ENCODE measurements at places on chromosomes 6 and 20.

DNA sequence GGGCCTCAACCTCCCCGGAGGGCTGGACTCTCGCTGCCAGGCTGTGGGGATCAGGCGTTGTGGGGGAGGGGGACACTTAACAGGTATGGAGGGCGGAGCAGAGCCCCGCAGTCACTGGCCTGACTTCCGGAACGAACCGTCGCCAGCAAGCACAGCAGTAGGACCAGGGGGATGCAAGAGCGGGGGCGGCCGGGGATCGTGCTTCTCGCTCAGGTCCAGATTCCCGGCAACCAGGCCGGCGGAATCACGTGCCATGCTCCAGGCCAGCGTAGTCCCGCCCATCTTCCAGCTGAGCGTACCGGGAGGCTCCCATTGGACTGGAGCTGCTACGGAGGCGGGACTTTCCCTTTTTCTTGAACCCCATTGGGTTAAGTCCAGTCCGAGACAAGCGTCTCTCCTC lies 10.0 kb upstream of the POU5F1 start:
- DNase-seq = peak; percentile 37

DNA sequence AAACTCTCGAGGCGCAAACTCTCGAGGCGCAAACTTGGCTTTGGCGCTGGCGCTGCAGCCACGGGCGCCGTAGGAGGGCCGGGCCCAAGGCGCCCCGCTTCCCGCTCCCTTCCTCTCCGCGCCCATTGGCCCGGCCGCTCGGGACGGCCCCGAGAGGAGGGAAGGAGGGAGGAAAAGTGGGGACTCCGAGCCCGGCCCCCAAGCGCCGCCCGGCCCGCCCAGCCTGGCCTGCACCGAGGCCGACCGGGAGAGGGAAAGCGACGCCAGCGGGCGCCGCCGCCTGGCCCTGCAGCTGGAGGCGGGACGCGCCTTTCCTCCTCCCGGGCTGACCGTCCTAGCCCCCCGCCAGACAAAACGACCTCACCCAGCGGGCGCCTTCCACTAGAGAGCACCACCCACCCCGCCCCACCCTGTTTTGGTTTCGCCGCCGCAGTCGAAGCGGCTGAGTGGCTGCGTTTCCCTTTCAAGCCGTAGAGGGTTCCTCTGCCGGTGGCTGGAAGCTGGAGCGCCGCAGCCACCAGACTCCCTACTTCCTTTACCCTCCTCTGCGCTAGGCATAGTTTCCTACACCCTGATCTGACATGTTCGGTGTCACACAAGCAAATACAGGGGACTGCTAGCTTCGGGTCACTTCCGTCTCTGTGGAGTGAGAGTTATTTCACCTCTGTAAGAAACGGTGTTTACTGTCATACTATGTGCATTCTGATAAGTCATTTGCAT lies at the start of gene MBOAT1:
MBOAT1 (minus strand) TSS at position 78 of the 720 bp plus-strand sequence. CDS start 235 bp downstream, outside the sequence.
- peak; percentile 92 for DNase-seq

- DNase-seq = no peak
Measured at GRCh38 chr6:122315842-122316241, 83.6 kb upstream of the HSF2 start.

- peak; percentile 86 for DNase-seq
Measured at GRCh38 chr6:150143516-150144293, 861 bp downstream of the PPP1R14C start.

DNA sequence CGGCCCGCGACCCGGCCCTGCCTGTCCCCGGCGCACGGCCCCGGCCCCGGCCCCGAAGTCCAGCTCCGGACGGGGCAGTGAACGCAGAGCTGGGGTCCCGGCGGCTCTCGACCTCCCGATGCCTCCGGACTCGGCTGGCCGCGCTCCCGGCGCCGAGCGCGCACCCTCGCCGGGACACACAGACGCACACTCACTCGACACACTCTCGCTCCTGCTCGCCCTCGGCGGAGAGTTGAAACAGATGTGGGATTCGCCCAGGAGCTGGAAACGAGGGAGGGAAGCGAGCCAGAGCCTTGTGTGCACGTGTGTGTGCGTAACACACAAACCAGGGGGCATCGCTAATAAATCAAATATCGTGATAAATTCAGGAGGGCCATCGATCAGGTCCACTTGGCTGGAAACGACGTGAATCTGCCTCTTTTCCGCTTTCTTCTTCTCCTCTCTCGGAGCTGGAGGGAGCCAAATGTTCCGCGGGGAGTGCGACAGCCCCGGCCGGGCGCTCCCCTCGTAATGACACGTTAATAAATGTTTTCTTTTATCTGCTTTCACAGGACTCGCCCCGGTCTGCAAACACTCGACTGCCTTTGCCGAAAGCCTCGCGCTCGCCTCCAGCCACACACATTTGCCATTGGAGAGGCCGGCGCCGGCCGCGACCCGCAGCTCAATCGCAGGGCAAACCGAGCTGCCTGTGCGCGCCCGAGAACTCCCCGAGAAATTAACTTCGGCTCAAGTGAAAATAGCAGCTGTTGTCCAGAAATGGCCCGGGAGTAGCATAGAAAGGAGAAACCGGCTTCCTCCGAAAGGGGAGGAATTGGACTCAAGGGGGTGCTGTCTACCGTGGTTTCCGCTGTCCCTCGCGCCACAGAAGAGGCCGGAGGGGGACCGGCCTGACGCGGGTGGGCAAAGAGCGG lies 828 bp upstream of the SULF2 start:
- DNase-seq = peak; percentile 94

DNA sequence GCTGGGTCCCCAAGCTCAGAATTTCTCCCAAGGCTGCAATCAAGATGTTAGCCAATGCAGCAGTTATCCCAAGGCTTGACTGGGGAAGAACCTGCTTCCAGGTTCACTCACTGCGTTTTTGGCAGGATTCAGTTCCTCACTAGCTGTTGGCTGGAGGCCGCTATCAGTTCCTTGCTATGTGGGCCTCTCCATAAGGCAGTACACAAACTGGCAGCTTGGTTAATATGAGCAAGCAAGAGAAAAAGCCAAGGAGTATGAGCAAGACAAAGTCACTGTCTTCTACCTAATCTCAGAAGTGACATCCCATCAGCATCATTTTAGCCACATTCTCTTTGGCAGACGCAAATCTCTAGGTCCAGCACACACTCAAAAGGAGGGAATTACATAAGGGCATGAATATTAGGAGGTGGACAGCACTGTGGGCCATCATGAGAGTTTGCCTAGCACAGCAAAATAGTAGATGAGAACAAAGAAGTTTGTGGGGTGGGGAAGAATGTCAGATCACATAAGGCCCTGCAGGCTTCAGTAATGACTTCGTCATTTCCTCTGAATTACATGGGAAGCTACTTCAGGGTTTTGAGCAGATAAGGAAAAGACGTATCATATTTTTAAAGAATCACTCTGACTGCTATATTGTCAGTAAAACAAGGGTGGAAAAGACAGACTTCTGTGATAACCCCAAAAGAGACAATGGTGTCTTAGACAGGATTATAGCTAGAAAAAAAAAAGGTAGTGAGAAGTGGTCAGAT lies 25.5 kb downstream of the LMBRD1 start:
- no peak for DNase-seq

GRCh38 chr6:30722280-30723112 lies 2.3 kb downstream of the TUBB start:
- DNase-seq = peak; percentile 92

GRCh38 chr6:156773935-156774852 lies 3.0 kb upstream of the ARID1B start:
- no peak for DNase-seq

- DNase-seq = peak; percentile 52
Measured at GRCh38 chr6:45566882-45567281, 189.1 kb upstream of the SUPT3H start.

DNA sequence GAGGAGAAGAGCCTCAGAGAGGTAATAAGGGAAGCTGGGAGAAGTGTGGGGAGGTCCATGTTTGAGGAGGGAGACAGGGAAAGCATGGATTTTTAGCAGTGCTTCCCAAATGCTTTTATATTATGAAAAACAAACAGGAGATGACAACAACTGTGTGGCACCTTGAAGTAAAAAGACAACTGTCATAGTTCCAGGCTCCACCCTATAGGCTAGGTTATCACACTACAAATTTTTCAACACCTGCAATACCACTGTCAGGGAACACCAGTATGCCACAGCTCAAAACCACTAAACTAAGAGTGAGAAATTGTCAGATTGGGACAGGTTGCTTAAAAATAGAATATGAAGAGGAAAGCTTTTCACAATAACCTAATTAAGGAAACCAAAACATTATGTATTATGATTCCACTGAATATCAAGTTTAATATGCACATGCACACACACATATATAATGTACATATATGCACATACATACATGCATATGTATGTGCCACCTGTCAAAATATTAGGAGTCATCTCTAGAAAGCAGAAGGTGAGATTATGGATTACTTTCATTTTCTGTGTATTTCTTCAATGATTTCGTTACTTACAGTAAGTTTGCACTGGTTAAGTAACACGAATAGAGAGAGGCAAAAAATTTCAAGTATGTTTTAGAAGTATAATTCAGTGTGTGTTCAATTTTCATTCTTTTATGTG lies 261.2 kb downstream of the PTPRK start:
- DNase-seq = no peak

DNA sequence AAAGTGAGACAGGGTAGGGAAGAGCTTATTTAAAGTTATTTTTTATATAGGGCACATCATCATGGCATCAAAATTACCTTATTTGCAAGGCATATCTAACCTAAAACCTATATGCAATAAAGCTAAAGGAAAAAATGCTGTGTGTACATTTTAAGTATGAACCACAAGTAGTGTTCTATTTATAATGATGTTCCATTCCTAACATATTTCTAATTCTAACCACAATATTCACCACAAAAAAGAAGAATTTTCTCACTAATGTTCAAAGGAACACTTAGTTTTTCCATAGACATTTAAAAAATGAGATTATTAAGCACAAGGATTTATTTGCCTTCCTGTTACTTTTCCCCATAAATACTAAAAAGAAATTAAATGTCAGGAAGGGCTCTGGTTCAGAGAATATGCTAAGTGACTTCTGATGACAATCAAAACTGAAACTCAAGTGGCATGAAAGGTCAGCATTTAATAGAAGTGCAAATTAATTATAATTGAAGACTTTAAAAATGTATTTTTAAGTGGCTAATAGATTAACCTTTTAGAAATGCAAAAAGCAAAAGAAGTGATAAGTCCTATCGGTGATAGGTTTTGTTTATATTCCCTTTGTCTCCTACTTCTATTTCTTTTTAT lies 25.1 kb downstream of the GPR63 start:
- DNase-seq = no peak

GRCh38 chr6:3848925-3849605 lies at the start of gene FAM50B:
Gene FAM50B, plus strand, starts transcription at chr6:3849373. Its CDS starts 439 bp downstream, at chr6:3849812.
- peak; percentile 94 for DNase-seq

- DNase-seq = no peak
Measured at GRCh38 chr20:47705497-47705856, 79.8 kb downstream of the SULF2 start.

GRCh38 chr20:56440346-56441007 lies 27.9 kb upstream of the RTF2 start:
- no peak for DNase-seq

DNA sequence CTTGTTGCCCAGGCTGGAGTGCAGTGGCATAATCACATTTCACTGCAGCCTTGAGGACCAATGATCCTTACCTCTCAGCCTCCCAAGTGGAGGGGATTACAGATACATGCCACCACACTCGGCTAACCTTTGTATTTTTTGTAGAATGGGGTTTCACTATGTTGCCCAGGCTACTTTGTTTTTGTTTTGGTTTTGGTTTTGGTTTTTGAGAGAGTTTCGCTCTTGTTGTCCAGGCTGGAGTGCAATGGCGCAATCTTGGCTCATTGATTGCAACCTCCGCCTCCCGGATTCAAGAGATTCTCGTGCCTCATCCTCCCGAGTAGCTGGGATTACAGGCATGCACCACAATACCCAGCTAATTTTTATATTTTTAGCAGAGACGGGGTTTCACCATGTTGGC lies 105.5 kb downstream of the BMP7 start:
- DNase-seq = no peak

- DNase-seq = peak; percentile 42
Measured at GRCh38 chr20:16052456-16052855, 520.8 kb downstream of the KIF16B start.

GRCh38 chr20:3431109-3431508 lies 23.6 kb upstream of the DNAAF9 start:
- DNase-seq = no peak

GRCh38 chr6:158142789-158143188 lies 25.3 kb downstream of the SERAC1 start:
- DNase-seq = no peak

- DNase-seq = peak; percentile 90
Measured at GRCh38 chr20:63495741-63496595, 2.9 kb downstream of the EEF1A2 start.

DNA sequence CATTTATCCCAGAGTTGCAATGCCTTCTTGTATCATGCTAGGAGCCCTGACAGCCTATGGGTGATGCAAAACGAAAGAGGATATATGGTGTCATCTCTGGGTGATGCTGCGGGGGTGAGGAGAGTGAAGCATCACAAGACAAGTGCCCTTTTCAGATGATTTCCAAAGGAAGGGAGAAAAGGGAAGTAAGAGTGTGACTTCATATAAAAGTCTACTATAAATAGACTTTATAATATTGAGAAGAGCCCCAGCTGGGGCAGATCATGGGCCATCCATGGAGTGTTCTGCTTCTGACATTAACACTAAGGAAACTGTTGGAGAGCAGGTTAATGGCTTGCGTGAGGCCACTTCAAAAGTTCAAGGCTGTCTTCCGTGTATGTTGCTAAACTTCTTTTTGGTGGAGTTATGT lies 4.4 kb downstream of the CD83 start:
- no peak for DNase-seq

DNA sequence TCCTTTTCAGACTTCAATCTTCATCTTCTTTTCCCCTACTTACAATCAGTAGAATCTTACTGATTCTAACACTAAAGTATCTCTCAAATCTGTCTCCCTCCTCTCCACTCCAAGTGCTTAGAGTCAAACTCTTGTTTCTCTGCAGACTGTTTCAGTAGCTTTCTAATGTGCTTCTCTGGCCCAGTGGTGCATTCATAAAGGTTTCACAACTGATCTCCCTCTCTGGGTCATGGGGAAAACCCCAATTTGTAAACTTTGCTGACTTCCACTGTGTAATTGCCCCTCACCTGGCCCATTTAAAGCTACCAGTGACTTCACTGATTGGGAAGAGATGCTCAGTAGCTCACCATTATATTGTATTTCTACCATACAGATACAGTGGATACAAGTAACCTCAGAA lies 183.6 kb downstream of the FAXC start:
- DNase-seq = no peak

- DNase-seq = no peak
Measured at GRCh38 chr6:101550451-101550850, 156.9 kb downstream of the GRIK2 start.

Data from retina (tissue), 1 donor.